Muscle of arm (tissue), 14 donors: ENCODE measurements at places on chromosomes 16 and 17. TPM values are rescaled to one million over a fixed set of nuclear protein-coding genes. Genes with fewer than 3 reads are reported as not detected.

The NT5C gene
- not detected for polyA plus RNA-seq

The ZNF629 gene
- 14.1 TPM for polyA plus RNA-seq

The TP53I13 gene
- 34.6 TPM for polyA plus RNA-seq

The GINS2 gene
- 10.5 TPM for polyA plus RNA-seq

The OR1F1 gene
- polyA plus RNA-seq = not detected

The MBTD1 gene
- polyA plus RNA-seq = 29.5 TPM

The ZNF385C gene
- polyA plus RNA-seq = 4.1 TPM

The MYLK3 gene
- not detected for polyA plus RNA-seq

The NOTUM gene
- polyA plus RNA-seq = 7.7 TPM

The ARHGDIG gene
- polyA plus RNA-seq = not detected

The RMI2 gene
- polyA plus RNA-seq = 10.4 TPM

The SYT17 gene
- polyA plus RNA-seq = 8.4 TPM

The MT1E gene
- 138 TPM for polyA plus RNA-seq

The TMEM98 gene
- polyA plus RNA-seq = 32.5 TPM

DNA sequence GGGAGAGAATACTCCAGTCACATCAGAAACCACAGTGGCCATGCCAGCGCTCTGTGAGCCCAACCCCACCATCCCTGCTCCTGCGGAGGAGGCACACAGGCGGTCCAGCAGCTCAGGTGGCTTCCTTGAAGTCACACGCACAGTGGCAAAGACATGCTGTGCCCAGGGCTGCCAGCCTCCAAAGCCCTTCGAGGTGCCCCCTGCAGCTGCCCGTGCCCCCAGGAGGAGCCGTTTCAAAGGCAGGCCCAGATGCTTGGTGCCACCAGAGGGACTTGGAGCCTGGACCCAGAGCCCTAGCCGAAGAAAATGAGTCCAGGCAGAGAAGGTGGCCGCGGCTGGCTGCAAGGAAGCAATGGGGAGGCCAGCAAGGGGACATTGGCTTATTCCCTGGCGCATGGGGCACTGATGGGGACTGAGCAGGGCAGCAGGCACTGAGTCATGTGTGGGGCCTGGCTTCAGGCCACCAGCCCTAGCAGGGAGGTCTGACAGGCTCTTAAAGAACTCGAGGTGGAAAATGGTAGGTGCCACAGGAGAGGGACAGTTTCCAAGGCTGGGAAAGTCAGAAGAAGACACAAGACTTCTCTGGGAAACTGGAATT is 17.2 kb upstream of the CACNG1 start:
- DNase-seq = no peak

- no peak for DNase-seq
These were observed 25.0 kb downstream of the MPRIP start for GRCh38 chr17:17067257-17067656.

DNA sequence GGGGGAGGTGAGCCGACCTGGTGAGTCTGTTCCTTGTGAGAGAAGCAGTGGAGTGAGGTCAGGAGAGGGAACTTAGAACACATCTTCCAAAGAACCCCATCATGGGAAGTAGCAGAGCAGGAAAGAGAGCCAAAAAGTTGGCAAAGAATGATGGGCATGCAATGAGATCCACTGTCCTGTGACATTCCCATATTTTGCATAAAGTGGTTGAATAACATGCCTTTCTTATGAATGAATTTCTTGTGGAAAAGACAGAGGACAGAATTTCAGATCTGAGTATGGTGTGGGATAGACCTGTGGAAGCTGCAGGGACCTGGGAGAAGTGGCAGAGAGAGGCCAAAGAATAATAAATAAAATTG is 41.3 kb downstream of the TMEM100 start:
- DNase-seq = no peak

DNA sequence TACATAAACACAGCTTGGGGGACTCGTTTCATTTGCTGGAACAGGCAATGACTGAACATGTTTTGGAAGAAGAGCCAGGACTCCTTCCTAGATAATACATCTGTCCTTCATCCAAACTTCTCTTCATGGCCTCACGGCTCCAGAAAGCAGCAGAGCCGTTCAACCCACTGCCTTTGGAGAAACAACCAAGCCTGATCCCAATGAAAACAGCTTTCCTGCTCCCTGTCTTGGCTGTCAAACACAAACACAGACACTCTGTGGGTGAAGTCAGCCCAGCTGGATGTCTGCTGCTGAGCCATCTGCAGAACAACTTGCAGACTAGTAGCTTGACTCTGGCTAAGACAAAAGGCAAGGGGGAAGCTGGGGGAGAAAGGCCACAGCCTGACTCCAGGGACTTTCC is 345.1 kb upstream of the PSMD7 start:
- peak; percentile 86 for DNase-seq

DNA sequence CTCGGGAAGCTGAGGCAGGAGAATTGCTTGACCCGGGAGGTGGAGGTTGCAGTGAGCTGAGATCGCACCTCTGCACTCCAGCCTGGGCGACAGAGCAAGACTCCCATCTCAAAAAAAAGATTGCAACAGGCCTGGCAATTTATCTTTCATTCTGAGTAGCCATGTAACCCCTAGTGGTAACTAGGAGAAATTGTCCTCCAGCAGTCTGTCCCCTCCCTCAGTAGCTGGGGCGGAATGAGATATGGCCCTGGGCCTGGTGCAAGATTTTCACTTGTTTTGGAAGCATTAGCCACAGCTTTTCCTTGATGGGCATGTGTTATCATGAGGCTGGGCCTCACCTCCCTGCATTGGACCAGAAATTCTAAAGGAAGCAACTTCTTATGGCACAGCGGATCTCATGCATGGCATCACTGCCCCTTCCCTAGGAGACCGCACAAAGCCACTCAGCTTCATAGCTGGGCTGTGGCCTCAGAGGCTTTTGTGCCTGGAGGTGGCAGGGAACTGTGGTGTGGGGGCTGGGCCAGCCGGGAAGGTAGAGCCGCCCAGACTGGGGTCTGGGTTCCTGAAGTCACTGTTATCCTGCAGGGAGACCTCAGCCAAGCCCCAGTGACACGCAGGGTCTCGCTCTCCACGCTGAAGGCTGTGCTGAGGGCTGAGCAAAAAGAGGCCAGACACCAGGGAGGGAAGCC is 13.4 kb downstream of the NATD1 start:
- no peak for DNase-seq

GRCh38 chr16:23700509-23700908 is 12.5 kb downstream of the ERN2 start:
- no peak for DNase-seq

GRCh38 chr17:8674344-8675305 is 44.1 kb upstream of the MYH10 start:
- peak; percentile 80 for DNase-seq

GRCh38 chr17:72795941-72796340 is 296.5 kb downstream of the SLC39A11 start:
- no peak for DNase-seq

- DNase-seq = no peak
These were observed 9.4 kb downstream of the LPO start for GRCh38 chr17:58247511-58248363.

DNA sequence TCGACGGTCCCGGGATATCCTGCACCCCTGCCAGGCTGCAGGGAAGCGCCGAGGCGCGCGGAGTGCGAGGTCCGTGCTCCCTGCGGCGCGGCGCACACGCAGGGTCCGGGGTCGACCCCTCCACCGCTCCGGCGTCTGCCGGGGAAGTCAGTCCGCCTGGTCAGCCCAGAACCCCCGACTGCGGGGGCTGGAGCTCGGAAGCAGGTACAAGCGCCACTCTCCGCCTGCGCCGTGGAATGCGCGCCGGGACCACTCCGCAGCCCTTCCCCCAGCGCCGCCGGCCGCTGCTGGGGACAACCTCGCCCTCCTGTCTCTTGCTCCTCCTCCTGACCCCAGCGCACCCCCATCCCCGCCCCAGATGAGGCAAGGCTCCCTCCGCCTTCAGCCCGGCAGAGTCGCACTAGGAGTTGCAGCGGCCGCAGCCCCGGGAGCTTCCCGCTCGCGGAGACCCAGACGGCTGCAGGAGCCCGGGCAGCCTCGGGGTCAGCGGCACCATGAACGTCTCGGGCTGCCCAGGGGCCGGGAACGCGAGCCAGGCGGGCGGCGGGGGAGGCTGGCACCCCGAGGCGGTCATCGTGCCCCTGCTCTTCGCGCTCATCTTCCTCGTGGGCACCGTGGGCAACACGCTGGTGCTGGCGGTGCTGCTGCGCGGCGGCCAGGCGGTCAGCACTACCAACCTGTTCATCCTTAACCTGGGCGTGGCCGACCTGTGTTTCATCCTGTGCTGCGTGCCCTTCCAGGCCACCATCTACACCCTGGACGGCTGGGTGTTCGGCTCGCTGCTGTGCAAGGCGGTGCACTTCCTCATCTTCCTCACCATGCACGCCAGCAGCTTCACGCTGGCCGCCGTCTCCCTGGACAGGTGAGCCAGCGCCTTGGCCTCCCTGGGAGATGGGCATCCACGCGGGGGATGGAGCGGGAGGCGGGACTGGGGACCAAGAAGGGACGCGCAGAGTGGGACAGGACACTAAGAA is at the start of gene GALR2:
Gene GALR2 (plus strand): TSS at position 392 of the 974 bp plus-strand sequence. CDS start 103 bp downstream, at position 495.
- no peak for DNase-seq

- no peak for DNase-seq
These were observed 72.4 kb downstream of the NOG start for GRCh38 chr17:56665864-56666263.

DNA sequence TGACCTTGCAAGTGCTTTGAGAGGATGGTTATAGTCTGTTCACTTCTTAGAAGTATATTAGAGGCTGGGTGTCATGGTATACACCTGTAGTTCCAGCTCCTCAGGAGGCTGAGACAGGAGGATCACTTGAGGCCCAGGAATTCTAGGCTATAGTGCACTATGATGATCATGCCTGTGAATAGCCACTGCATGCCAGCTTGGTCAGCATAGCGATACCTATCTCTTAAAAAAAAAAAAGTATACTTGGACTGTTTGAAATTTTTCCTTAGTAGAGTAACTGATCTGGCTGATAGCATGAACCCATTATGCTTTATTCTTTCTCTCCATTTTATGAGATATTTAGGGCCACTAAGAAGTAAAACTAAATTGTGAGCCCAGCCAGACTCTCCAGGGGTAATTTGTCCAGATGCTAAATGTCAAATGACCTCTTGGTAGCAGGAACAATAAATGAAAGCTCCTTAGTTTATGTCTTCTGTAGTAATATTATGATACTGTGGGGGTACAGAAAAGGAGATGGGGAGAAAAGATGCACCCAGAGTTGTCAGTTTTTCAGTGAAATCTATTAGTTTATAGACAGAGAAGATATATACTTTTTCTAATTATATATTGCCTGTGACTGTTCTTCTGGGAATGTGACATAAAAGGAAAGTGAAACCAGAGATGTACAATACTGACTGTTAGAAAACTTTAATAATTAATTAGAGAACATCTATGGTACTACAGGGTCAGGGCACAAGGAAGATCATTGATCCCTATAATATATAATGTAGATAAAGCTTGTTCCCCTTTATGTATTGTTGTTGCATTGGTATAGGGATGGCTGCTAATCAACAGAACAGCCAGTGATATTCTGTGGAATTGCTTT is 335.3 kb upstream of the TBX2 start:
- DNase-seq = no peak

- no peak for DNase-seq
These were observed 13.4 kb downstream of the ITGAL start for GRCh38 chr16:30485818-30486436.

GRCh38 chr17:80270836-80271235 is 10.2 kb downstream of the RNF213 start:
- DNase-seq = no peak

- no peak for DNase-seq
These were observed 12.2 kb upstream of the ZNF267 start for GRCh38 chr16:31861455-31861854.

GRCh38 chr16:69741519-69741918 is 13.2 kb downstream of the NOB1 start:
- DNase-seq = no peak

DNA sequence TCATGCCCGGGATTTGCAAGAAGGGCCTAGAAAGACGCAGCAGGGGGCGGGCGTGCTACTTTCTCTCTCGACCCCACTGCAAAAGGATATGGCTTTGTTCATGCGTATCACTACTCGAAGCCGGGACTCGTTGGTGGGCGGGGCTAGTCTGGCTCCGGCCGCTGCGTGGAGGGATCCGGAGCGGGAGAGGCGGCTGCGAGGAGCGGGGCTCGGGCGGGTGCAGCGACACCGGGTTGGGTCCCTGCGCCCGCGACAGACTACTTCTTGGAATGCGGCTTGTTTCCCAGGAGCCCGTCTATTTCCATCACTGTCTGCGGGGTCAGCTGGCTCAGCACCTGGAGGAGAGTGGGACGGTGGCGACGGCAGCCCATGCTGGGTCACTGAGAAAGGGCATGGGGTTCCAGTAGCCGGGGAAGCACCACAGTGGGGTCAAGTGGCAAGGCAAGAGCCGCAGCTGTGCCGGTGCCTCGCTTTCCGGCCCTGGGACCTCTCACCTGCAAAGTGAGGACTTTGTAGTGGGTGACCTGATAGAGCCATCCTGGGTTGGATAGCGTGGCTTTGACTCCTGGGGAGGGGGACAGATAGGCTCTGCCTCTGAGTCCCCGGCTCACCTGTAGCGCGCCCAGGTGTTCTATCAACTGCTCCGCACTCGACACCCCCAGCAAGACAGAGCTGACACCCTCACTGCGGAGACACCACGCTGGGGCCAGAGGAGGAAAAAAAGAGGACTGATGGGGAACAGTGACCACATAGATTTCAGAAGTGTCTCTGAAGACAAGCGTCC is 6.6 kb downstream of the KCNAB3 start:
- peak; percentile 90 for DNase-seq

DNA sequence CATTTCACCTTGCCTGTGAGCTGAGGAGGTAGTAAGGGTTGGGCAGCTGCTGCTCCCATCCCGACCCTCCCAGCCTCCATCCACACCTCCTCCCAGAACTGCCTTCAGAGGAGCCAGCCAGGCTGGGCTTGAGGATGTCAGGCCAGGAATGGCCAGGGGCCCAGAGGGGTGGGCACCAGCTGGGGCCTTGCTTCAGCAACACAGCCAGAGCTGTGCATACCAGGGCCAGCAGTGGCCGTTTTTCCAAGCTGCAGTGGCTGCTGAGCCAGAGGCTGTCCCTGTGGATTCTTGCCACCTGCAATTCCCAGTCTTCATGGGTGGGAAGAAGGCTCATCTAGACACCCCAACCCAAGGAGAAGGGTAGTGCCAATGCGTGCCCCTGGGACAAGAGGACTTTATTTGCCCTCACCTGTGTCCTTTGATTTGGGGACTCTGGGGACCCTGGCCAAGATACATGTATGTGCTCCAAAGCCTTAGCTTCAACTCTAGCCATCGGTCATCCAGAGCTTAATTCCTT is 153.4 kb upstream of the SDK2 start:
- no peak for DNase-seq

DNA sequence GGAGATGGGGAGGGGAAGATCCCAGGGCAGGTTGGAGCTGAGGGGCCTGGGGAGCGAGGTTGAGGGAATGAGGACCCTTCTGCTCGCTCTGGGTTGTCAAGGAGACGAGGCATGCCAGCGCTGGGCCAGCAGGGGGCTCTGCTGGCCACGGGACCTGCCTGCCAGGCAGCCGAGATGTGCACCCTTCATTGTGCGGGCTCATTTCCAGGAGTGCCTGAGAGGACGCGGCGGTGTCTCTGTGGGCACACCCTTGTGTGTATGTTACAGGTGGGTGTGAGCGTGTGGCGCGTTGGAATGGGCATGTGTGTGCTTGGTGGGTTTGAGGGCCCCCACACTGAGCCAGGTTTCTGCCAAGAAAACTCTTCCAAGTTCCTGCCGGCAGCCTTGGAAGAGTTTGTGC is 15.9 kb downstream of the ARHGAP23 start:
- DNase-seq = peak; percentile 69
